ENCODE measurements at places on chromosomes 6 and 20.

- no peak for DNase-seq
Measured at GRCh38 chr6:18055098-18055497, 67.4 kb downstream of the NHLRC1 start.

DNA sequence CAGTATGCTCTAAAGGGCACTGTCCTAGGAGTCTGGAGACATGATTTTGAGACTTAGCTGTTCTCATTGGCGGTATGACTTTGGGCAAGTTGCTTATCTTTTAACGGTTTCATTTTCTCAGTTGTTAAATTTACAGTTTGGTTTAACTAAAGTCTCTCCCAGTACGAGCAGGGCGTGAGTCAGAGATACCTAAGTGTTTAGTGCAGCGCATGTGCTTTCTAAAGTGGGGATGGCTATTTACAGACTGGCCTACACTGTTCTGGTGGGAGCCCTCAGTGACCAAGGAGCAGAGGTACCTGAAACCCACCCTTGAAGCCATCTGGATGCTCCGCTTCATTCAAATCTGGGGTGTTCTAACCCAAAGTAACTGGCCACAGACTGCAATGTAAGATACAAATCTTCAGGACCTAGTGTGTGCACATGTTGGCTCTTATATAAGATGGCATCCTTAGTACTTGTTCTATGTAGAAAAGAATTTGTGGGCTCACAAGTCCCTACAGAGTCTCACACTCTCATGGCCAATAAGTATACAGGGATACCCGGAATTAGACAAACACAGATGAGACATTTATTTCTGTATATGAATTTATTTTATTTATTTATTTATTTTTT is 10.7 kb downstream of the MSH5 start:
- DNase-seq, result no peak

GRCh38 chr20:20276811-20277530 is 90.9 kb upstream of the INSM1 start:
- no peak for DNase-seq

GRCh38 chr6:81562169-81562568 is 190.3 kb downstream of the TENT5A start:
- no peak for DNase-seq

DNA sequence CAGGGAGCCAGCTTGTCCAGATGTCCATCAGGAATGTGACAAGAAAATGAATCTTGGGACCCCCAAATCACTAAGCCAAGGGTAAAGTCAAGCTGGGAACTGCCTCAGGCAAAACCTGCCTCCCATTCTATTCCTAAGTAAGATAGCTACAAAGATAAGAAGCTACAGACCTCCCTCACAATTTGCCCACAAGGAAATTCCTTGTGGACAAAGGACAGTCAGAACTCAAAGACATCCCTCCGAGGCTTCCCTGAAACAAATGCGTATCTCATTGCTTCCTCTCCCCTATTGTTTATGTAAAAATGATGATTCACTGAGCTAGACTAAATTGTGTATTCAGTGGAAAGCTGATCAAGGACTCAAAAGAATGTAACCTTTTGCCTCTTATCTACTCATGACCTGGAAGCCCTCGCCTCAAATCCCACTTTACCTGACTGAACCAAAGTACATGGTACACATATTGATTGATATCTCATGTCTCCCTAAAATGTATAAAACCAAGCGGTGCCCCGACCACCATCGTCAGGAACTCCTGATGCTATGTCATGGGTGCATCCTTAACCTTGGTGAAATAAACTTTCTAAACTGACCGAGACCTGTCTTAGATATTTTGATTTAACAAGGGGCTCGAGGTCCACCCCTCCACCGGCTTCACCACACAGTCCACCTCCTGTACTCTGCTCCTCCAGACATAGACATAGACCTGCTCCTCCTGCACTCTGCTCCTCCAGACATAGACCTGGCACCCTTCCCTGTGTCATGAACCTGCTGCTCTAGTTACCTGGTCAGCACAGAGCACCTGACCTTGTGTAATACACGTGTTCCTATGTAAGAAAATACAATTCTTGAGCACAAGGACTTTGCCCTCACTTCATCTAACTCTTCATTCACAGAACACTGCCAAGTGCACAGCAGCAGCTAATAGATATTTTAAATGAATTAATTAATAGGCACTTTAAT is 81.4 kb downstream of the WDR27 start:
- no peak for DNase-seq

DNA sequence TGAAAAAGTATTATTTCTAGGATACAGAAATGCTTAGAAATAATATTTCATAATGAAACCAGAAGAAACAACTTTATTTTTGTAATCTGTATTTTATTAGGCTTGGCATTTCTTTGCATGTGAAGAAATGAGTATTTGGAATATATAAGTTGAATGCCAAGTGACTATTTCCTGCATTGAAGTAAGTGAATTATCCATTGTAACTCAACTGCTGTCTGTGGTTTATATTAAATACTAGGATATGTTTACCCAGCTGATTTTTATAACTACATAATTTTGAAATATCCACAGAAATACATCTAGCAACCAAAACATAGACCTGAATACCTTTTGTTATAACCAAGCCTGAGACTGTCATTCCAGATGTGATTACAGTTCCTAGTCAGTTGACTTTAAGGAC is 207.6 kb downstream of the THBS2 start:
- DNase-seq, result no peak

DNA sequence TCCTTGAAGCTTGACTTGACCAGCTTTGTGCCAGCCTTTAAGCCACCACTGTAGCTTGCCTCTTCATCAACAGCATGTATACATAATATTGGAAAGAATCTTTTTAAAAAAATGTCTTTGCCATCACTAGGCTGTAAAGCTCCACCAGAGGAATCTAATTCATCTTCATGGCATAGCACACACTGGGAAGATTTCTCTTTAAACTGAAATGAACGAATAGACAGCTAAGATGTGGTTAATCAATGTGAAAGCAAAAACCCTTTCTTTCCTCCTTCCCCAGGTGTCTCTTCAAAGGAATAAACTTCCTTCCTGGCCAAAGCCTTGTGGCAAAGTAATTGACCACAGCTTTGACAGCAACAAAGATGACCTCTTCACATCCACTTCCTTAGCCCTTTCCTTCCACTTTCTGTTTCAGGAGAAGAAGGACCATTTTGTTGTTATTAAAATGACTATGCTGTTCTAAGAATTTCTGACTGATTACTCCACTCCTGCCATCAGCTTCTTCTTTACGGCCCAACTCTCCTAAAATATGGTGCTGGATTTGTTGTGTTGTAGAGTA is 428.7 kb upstream of the SOX4 start:
- no peak for DNase-seq

DNA sequence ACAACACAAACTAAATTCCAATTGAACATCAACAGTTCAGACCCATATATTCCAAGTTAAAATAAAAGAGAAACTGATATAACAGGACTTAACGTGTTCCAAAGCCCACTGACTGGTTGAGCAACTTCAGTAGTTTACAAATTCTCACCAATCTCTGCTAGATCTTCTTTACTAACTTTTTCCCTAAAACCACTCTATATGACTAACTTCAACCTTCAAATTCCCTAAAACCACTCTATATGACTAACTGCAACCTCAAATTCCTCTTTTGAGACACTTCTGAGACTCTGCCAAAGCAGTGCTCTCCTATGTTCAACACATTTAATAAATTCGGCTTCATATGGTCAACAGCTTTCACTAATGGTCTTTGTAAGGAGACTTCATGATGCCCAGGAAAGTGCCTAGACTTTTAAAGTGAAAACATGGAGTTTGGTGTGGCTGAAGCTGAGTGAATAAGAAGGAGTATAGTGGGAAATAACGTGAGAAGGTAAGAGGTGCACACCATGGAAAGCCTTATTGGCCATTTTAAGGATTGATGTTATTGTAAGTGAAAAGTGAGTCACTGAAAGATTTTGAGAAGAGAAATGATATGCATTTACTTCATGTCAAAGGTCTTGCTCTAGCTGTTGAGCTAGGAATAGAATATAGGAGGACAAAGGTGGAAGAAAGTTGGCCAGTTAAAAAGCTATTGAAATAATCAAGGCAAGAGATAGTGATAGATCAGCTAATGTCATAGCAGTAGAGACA is 134.0 kb upstream of the HCRTR2 start:
- DNase-seq, result no peak

- DNase-seq, result peak; percentile 11
Measured at GRCh38 chr6:4133941-4134838, 1.2 kb downstream of the ECI2 start.

GRCh38 chr6:136014454-136015437 is 163.2 kb downstream of the PDE7B start:
- DNase-seq, result no peak

DNA sequence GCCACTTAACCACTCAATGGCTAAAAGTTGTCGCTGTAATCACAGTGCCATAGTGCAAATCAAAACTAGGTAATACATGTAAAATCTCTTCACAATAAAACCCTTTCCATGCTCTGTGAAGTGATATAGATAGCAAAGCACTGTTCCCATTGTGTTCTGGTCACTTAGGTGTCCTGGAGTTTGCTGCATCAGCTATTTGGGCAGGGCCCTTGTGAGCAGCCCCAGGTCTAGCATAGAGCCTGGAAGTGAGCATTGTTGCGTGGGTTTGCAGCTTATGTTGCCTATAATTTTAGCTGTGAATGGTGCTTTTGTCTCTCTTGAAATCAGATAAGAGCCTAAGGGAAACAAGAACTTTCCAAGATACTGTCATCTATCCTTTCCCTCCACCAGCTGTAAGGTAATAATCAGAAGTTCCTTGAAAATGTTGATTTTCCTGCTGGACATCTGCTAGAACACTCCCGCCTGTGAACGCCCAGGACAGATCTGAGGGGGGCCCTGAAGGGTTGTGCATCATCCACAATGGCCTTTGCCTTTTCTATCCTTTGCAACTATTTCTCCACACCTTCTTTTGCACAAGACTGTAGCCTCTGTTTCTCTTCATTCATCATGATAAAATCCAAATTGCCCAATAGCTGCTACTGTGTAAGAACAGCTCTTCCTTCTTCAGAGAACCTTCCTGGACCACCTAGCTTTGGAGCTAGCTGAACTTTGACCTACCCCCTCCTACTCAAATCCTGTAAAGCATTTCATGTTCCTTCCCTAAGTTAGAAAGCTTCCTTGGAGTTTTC is 57.0 kb downstream of the TNFAIP3 start:
- no peak for DNase-seq

DNA sequence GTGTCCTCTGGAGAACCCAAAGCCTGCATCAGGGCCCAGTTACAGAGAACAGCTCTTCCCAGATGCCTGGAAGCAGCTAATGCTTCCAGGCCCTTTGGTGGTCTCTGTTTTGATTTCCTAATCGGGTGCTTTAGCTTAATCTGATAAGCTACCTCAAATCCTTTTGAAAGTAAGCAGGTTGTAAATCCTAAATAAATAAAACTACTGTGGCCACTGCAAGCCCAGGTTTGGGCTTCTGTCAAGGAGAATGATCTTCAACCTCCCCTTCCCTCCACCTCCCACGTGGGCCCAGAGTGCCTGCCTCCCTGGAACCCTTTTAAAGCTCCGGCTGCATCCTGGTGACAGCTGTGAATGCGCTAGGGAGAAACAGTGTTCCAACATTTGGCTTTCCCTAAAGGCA is 25.2 kb upstream of the FYN start:
- no peak for DNase-seq

GRCh38 chr6:15990179-15990578 is 138.7 kb upstream of the MYLIP start:
- no peak for DNase-seq

DNA sequence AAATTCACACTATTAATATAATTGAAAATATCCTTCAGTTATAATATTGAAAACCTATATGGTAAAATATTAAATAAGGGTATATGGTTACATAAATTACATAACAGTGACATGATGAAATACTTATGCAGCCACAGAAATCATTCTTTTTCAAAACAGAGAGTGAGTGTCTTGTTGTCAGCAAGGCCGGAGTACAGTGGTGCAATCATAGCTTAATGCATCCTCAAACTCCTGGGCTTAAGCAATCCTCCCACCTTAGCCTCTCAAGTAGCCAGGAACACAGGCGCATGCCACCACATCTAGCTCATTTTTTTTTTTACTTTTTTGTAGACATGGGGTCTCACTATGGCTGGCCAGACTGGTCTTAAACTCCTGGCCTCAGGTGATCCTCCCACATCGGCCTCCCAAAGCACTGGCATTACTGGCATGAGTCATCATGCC is 40.4 kb downstream of the FAM8A1 start:
- DNase-seq, result no peak

Measured in activated CD4-positive, alpha-beta T cell treated with anti-CD3 and anti-CD28 coated beads, Interleukin-2, amount 50 U/mL, for 1 hour (primary cell).